ENCODE measurements at places on chromosomes 5 and 9. TPM values are rescaled to one million over a fixed set of nuclear protein-coding genes. Genes with fewer than 3 reads are reported as not detected.

The FNIP1 gene
- total RNA-seq = 16.0 TPM

The SPINK1 gene
- not detected for total RNA-seq

DNA sequence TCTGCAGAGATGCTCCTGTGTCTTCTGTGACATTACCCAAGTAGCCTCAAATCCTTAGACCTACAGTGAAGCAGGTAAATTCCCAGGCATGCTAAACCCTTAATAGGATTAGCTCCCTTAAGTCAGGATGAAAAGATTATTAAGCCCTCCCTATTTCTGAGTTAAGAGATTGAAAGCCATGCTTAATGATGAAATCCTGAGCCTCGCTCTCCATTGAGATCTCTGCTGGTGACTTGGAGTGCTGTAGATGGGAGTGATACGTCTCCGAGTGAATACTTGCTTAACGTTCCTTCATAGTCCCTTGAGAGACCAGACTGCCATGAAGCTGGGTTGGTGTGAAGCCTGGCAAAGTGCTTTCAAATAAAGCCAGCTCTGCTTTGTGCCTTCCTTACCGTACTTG is 34.2 kb downstream of the AOPEP start:
- DNase-seq = no peak
- no peaks in the 10 kb centered on the region for H3K4me1 ChIP-seq
- no peaks in the 10 kb centered on the region for H3K36me3 ChIP-seq
- H3K27ac ChIP-seq = no peak overlapping the region
- H3K27me3 ChIP-seq = no peaks in the 10 kb centered on the region

The FGF18 gene
- 0.22 TPM for total RNA-seq

DNA sequence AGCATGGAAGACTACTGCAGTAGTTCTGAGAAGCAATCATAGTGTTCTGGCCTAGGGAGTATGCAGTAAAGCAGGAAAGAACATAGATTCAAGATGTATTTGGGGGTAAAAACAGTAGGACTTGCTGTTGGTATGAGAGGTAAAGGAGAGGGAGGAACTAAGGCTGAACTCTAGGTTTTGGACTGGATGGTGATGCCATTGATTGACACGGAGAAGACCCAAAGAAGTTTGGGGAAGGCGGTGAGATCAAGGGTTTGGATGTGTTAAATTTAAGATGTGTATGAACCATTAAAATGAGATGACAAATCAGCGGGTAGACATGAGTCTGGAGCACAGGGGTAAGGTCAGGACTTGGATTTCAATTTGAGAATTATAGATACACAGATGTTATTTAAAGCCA is 2.0 kb upstream of the CDC37L1 start:
- no peaks in the 10 kb centered on the region for H3K27me3 ChIP-seq
- no peak for DNase-seq

DNA sequence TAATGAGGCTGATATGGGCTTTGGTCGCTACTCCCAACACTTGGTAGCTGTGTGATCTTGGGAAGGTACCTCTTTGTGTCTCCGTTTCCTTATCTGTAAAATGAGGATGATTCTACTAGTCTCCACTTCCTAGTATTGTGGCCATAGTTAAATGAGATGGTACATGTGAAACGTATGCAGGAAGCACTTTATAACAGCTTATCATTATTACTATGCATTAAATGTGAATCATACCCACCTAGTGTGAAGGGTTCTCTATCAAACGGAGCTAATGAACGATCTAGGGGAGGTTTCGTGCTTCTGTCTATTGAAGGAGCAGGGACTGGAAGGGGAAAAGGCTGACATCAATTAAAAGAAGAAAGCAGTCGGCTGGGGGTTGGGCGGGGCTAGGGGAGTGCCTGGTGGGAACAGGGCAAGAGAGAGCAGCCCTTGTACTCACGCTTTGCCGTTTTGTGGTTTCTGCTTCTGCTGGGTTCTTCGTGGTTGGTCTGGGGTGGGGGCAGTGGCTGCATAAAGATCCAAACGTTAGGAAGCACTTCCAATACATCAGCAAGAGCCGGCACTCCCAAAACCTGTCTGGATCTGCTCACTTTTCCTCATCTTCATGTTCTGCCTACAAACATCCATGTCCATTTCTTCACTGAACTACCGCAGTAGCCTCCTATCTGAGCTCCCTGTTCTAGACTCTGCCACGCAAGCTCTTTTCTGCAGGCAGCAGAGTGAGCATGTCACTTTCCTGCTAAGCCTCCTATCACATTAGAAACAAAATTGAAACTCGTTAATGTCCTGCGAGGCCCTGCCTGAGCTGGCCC is 30.8 kb downstream of the LCP2 start:
- peaks cover 73% of the 10 kb centered on the region for H3K36me3 ChIP-seq
- no peaks in the 10 kb centered on the region for H3K27me3 ChIP-seq
- peaks cover 92% of the 10 kb centered on the region for H3K4me1 ChIP-seq
- H3K27ac ChIP-seq = peak overlapping the region; percentile 2
- peak; percentile 28 for DNase-seq
- H3K4me3 ChIP-seq = peak overlapping the region; percentile 35

- no peaks in the 10 kb centered on the region for H3K4me1 ChIP-seq
- no peak overlapping the region for H3K27ac ChIP-seq
Observed at GRCh38 chr9:80881320-80881719, 808.0 kb downstream of the TLE1 start.

GRCh38 chr5:61468483-61468865 is 136.4 kb downstream of the ZSWIM6 start:
- no peaks in the 10 kb centered on the region for H3K4me1 ChIP-seq
- no peaks in the 10 kb centered on the region for H3K27me3 ChIP-seq
- DNase-seq = no peak
- H3K4me3 ChIP-seq = no peak overlapping the region

Data from CD8-positive, alpha-beta memory T cell (primary cell).